ENCODE measurements at places on chromosomes 5 and 9.

GRCh38 chr5:123116058-123116457, 27.0 kb downstream of the PRDM6 start:
- DNase-seq, result no peak

DNA sequence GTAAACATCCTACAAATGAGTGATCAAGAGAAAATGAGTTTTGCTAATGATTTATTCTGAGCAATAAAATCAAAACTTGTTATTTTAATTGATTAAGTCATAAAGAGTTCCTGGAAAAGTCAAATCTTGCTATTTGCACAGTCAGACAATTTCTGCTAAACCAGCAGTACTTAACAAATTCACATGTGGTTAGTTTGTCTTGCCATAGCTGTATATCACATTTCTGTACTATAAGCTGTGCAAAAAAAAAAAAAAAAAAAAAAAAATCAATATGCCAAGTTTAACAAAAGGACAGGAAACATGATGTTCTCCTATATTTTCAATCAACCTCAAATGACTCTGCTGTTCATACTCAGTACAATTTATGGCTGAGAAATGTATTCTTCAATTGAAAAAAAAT, 24.9 kb downstream of the POU5F2 start:
- no peak for DNase-seq

- DNase-seq, result no peak
Measured at GRCh38 chr9:121026260-121026691, 23.8 kb downstream of the C5 start.

- no peak for DNase-seq
Measured at GRCh38 chr9:2919347-2919746, 75.5 kb upstream of the PUM3 start.

DNA sequence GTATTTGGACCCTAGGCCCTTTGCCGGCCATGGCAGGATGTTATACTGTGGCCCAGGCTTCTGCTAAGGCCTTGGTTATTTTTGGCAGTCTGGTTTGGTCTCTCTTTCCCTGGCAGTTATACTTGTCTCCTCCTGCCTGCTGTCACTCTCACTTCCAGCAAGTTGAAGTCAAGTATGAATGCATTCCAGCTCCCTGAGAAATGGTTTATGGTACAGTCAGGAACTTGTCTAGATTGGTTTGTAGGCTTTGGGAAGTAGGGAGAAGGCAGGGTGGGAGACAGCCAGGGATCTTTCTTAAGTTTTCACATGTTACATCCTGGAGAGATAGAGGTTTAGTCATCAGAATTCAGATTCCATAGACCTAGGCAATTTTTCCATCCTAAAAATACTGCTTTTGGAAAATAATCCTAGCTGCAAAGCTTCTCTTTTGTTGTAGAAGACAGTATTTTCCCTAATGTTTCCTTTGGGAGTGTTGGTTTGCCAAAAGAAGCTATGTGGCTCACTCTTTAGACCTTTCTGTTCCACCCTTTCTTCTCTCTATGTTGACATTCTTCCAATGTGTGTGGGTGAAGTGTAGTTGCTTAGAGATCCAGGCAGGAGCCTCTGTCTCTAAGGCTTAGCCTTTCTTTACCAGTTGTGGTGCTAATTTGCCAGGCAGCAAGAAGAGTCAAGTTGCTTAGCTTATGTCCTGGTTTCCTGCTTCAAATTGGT, 2.5 kb upstream of the KDM3B start:
- DNase-seq, result no peak

DNA sequence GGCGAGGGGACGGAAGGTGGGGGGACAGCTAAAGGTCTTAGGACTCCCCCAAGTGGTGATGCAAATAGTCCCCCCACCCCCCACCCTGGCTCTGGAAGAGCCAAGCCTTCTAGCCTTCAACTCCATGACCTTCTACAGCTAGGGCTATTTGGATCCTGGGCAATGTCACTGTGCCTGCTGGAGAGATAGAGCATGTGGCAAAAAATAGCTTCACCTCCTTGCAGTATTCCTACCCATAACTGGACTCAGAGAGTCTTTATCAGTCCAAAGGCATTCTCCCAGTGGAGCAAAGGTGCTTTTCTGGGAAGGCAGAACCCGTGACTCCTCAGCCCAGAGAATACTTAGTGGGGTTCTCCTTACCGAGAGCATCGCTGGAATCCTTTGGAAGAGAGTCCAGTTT, 48.9 kb upstream of the PPARGC1B start:
- no peak for DNase-seq

DNA sequence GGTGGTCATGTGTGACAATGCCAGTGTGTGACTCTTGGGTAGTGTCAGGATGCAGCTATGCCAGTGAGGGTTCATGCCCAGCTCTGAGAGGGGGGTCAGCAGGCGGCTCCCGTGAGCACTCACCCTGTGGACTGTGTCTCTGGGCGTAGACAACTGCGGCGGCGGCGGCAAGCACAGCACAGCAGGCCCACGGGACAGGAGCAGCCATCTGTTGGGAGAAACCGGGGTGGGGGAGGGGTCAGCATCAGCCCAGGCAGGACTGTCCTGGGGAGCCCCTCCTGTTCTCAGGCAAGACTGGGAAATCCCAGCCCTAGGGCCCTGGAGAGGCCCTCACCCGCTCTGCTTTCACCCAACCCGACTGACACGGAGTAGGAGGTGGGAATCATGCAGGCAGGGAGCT, 20.8 kb downstream of the CNTFR start:
- DNase-seq, result no peak

DNA sequence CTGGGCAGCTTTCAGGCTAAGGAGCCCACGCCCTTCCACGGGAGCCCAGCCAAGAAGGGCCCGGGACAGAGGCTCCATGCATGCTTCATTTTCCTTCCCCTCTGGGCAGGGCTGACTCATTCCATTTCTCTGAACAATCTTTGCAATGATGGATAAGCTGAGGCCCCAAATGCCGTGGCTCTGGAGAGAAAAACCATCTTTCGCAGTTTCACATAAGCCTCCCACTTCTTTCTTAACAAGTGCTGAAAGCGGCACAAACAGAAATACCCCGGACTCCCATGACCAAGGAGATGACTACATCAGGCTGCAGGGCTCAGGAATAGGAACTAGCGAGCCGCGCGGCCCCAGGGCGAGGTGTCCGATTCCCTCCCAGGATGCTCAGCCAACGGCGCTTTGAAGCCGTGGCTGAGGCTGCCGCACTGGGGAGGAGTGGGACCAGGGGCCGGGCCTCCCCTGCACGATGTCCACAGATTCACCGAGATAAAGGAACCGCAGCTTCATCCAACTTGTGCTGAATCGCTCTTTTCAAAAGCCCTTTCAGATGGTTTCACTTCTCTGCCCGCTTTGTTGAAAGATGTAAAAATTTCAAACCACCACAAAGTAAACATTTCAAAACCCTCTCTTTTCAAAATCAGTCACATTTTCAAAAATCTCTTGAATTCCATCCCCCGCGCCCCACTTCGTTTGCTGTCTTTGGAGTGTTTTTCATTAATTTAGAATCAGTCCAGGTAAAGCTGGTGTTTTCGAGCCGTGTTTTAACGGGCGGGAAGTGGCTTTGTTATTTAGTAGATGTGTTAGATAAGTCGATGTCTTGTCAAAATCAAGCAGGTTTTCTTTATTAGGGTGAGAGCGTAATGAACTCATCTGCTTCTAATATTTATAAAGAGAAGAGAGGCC, 96.5 kb upstream of the LMX1B start:
- peak; percentile 50 for DNase-seq

DNA sequence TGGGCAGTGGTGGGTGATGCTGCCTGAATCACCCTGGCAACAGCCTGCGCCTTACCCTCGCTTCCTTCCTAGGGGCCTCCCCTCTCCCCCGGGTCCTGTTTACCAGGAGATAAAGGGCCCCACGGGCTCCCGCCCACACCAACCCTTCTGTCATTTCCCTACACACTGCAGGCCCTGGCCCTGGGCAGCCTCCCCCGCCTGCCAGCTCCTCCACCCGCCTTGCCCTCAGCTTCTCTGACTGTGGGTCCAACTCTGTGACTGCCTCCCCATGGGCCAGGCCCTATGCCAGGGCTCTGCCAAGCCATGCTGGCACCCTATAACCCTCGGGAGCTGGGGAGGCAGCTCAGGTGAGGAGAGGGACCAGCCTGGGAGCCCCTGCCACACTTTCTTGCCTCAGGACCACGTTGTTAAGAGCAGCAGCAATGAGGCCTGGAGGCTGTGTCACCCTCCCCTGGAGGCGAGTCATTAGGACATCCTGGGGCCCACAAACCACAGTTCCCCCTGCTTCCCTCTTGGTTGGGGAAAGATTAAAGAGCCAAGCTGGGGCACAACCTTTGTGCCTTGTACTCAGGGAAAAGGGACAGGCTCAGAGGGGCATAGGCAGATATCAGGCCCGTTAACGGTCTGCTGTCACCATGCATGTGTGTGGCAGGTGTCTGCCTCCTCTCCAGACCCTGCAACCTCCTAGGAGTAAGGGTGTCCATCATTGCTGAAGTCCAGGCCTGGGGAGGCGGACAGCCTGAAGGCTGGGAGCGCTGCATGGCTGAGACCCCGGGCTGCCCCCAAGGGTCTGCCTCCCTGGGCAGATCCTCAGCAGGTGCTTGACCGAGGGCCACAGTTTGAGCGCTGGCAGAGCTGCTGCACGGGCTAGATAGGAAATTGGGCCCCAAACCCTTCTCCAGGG, 2.8 kb downstream of the MGAT4B start:
- DNase-seq, result peak; percentile 57

- no peak for DNase-seq
Measured at GRCh38 chr5:132183723-132184122, 43.9 kb downstream of the P4HA2 start.

DNA sequence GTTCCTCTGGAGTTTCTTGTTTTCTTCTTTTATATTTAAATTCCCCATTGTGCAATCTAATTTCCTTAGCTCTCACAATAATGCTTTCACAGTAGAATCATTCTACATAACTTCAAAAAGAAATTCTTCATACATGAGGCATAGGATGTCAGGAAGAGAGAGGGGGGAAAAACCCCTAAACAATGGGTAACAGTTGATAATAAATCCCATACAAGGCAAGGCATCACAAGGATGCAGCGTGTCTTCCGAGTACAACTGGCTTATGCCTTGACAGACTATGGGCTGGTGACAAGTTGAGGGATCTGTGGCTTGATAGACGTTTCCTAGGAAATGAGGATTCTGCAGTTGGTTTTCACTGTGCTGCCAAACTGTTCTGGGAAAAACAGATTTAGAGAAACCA, 247.4 kb downstream of the ARL15 start:
- DNase-seq, result no peak

DNA sequence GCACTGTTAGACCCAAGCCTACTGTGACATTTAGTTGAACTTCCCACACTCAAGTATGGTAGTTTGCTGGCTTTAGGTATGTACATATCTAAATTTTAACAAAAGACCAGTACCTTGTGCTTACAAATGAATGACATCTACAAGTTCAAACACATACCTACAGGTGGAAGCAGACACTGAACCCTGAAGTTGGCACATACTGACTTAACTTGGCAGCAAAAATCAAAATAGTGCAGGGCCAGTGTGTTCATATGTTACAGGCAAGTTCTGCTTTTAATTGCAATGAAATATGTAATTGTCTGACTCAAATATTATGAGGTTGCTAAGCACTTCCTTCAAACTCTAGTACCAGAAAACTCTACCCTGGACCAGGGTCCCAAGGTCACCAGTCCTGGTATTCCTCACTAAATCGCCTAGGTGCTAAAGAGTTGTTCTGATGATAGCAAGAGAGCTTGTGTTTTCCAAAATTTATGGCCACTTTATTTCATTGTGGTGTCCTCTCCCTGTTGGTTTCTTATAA, 77.4 kb downstream of the MEGF10 start:
- no peak for DNase-seq

- DNase-seq, result no peak
Measured at GRCh38 chr5:73454379-73455036, 5.9 kb upstream of the FOXD1 start.

DNA sequence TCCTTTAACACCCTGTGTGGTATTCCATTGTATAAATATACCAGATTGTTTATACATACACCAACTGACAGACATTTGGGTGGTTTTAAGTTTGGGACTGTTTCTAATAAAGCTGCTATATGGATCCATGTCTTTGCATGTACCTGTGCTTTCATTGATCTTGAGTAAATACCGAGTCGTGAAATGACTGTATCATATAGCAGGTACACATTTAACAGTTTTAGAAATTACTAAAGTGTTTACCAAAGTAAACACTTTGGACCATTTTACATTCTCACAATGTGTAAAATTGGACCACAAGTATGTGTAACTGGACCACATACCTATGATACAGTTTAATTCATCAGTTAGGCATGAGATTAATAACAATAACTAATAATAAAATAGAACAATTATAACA, 175.2 kb downstream of the FBXL17 start:
- no peak for DNase-seq

- DNase-seq, result no peak
Measured at GRCh38 chr9:109766351-109766750, 13.6 kb upstream of the PALM2AKAP2 start.

DNA sequence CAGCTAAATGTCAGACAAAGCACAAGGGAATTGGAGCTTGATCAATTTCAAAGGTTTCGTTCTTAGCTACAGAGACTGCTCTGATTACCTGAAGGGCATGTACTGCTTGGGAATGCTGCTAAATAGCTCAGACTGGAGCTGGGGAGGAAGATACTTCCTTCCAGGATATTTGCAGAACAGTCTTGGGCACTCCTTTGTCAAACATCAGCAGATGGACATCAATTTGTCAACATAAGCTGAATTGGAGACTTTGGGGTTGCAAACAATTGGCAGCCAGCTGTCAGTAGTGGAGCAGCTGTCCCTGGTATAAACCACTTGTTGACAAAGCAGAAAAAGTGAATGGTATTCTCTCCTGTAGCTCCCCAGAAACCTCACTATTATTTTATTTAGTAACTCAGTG, 182.0 kb downstream of the CCDC192 start:
- no peak for DNase-seq

GRCh38 chr9:70880535-70880934, 240.9 kb downstream of the TRPM3 start:
- no peak for DNase-seq

DNA sequence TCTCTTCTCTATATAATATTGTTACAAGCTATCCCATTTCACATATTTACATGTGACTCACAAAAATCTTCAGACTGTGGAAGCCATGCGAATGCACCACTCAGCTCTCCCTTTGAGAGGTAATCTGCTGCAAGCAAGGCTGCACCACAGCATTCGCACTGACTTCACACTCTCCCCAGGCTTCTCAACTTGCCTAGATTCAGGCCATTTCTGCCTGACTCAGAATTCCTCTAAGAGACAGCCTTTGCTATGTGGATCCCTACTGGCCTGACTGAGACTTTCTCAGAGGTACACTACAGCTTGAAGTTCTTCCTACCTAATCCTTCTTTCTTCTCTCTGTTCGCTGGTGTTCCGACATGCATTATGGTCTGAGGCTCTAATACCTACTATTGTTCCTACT, 21.1 kb upstream of the DMRTA1 start:
- no peak for DNase-seq

DNA sequence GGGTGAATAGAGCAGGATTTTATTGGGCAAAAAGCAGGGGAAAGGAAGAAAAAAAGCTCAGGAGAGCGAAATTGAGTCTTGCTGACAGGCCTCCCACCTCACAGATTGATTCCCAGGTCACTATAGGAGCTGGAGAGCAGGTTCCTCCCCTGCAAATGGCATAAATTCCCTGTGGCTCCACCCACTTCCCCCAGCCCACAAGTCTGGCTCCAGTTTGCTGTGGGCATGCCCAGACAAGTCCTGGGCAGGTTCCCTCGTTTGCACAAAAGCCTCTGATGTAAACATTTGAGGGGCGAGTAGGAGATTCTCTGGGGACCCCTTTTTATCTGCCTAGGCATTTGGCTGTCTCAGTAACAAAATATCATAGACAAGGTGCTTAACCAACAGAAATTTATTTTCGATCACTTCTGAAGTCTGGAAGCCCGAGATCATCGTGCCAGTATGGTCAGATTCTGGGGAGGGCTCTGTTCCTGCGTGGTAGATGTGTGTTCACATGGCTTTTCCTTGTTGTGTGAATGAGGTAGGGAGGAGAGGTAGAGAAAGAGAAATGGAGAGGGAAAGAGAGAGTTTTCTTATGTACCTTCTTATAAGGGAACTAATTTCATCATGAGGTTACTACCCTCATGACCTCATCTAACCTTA, 614.5 kb downstream of the MAT2B start:
- DNase-seq, result no peak
